ENCODE measurements at places on chromosomes 13 and 19.

DNA sequence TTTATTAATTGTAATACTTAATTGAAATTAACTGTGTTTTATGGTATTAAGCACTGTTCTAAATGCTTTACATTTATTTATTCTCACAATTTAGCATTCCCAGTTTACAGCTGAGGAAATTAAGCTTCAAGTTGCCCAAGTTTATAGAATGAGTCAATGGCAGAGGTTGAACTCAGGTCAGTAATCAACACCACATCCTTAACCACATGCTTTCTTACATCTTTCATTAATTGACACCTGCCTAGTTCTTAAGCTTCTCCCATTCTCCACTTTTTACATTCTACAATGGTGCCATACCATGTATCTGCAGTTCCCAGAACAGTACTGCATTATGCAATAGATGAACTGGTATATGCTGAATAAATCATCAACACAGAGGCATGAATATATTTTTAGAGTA, 11.7 kb upstream of the RBM26 start:
- DNase-seq: no peak

- no peak for DNase-seq
Measured at GRCh38 chr13:39875111-39875987, 219.9 kb downstream of the COG6 start.

DNA sequence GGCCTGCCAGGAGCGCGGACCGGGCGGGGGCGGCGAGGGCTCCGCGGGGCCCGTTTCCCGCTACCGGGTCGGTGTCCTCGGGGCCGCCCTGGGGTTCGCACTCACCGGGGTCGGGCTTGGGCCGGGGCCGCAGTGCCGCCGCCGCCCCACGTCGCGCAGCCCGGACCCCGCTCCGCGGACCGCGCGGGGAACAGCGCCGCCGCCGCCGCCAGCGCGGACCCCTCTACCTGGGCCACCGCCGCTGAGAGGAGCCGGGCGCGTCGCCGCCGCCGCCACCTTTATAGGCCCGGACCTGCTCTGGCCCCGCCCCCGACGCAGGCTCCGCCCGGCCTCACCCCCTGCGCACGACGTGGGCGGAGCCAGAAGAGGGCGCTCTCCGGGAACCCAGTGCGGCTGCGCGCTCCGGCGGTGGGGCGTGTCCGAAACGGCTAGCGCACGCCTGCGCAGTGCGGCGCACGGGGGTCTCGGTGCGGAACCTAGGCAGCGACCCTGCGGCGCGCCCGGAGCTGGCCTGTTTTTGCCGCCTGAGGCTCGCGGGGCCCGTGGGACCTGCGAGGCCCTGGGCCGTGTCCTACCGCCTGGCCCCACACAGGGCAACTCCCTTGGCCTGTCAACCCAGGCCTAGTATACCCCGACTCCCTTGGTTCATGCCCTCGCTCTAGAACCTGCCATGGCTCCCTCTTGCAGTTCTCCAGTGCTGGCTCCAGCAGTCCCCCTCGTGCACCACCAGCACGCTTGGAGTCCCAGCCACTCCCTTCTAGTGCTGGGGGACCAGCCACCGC, at the start of gene MKNK2:
Gene MKNK2, minus strand, starts transcription at position 254 of the 782 bp plus-strand sequence. CDS start 393 bp downstream, outside the sequence.
- peak; percentile 92 for DNase-seq

DNA sequence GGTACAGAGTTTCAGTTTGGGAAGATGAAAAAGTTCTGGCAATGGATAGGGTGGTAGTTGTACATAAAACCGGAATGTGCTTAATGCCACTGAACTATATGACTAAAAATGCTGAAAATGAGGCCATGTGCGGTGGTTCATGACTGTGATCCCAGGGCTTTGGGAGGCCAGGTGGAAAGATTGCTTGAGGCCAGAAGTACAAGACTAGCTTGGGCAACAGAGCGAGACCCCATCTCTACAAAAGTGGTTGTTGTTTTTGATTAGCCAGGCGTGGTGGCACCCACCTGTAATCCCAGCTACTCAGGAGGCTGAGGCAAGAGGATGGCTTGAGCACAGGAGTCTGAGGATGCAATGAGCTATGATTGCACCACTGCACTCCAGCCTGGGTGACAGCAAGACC, 12.8 kb downstream of the SMAD9 start:
- DNase-seq: no peak

GRCh38 chr13:29704648-29705047, 109.2 kb upstream of the SLC7A1 start:
- no peak for DNase-seq

- no peak for DNase-seq
Measured at GRCh38 chr19:46791944-46792343, 3.5 kb upstream of the SLC1A5 start.

DNA sequence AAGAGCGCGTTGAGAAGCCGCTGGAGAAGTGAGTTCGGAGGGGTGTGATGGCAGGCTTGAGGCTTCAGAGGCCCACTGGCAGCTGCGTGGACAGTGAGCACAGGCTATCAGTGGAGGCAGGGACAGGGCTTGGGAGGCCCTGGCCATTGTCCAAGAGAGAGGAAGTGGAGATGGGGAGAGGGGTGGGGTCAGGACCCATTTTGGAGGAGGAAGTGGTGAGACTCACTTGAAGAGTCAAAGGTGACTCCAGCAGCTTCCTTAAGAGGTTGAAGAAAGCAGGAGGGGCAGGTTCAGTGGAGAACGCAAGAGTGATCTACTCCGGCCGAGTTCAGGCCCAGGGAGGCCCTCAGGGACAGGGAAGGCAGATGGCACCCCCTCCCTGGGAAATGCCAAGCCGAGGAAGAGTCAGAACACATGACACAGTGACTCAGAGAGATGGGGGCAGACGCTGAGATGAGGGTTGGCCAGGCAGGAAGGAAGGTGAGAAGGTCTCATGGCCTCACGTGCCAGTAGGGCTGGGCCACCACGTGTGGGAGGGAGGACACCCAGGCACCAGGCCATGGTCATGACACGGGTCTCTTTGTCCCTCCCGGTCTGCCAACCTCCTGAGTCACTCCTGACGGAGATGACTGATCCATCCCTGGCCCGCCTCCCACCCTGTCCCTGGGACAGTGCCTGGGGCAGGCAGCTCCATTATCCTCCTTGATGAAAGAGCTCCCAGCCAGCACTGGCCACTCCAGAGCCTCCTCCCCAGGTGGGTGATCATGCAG, 10.1 kb upstream of the CD22 start:
- DNase-seq: no peak

GRCh38 chr19:35278578-35279284, 3.6 kb upstream of the HAMP start:
- no peak for DNase-seq

GRCh38 chr19:28036486-28036885, 1176.5 kb downstream of the UQCRFS1 start:
- DNase-seq: no peak

DNA sequence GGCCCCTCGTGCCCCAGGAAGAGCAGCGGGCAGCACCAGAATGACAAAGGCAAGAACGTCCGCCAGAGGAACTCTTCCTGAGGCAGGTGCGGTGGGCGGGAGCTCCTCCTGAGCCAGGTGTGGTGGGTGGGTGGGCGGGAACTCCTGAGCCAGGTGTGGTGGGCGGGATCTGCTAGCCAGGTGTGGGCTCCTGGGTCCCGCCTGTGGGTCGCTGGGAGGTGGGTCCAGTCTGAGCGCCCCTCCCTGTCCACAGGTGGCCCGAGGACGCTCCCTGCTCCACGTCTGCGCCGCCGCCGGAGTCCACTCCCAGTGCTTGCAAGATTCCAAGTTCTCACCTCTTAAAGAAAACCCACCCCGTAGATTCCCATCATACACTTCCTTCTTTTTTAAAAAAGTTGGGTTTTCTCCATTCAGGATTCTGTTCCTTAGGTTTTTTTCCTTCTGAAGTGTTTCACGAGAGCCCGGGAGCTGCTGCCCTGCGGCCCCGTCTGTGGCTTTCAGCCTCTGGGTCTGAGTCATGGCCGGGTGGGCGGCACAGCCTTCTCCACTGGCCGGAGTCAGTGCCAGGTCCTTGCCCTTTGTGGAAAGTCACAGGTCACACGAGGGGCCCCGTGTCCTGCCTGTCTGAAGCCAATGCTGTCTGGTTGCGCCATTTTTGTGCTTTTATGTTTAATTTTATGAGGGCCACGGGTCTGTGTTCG, 7.0 kb upstream of the HCN2 start:
- no peak for DNase-seq

GRCh38 chr13:50810998-50811397, 32.5 kb downstream of the DLEU7 start:
- no peak for DNase-seq

DNA sequence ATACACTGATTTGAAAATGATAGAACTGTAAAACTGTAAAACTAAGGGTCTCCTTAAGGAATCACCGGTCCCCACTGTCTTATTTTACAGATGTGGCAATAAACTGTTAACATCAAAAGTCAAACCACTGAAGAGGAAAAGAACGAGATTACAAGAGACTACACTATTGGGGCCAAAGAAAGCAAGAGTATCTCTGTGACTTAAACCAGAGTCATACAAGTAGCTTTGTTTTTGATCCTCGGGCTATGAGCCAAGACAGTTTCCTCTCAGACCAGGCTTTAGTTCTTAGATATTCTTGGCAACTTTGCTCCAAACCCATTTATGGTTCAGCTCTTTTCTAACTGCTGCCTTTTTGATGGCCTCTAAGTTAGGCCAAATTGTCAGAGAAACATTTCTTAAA, 113.8 kb downstream of the TBC1D4 start:
- no peak for DNase-seq

GRCh38 chr13:113876346-113877148, 12.7 kb upstream of the GAS6 start:
- DNase-seq: no peak

DNA sequence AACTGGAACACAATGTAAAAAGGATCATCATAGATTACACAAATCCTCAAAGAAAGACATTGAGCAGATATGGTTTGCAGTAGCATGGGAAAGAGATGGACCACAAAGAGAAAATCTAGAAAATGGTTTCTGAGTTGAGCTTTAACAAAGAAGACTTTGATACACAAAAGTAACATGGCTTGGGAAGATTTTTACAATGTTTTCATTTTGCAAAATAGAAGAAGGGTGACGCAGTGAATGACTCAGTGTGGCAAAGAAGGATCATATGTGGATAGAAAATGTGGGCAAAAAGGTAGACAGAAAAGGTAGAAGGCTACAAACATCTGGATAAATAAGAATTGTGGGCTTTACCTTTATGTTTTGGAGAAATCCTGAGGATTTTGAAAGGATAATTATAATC, 1220.5 kb downstream of the PCDH17 start:
- no peak for DNase-seq

- DNase-seq: no peak
Measured at GRCh38 chr13:40348096-40348679, 318.3 kb downstream of the FOXO1 start.

GRCh38 chr19:3154957-3155736, 19.3 kb downstream of the GNA15 start:
- DNase-seq: no peak

GRCh38 chr13:45695198-45695730, 6.9 kb upstream of the CBY2 start:
- no peak for DNase-seq

GRCh38 chr13:38570706-38571105, 116.2 kb upstream of the FREM2 start:
- no peak for DNase-seq

DNA sequence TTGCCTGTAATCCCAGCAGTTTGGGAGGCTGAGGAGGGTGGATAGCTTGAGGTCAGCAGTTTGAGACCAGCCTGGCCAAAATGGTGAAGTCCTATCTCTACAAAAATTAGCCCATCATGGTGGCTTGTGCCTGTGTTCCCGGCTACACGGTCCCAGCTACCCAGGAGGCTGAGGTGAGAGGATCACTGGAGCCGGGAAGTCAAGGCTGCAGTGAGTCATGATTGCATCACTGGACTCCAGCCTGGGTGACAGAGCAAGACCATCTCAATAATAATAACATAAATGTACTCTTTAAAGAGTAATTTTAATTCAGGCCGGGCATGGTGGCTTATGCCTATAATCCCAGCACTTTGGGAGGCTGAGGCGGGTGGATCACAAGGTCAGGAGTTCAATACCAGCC, 38.7 kb downstream of the SKA3 start:
- DNase-seq: no peak

DNA sequence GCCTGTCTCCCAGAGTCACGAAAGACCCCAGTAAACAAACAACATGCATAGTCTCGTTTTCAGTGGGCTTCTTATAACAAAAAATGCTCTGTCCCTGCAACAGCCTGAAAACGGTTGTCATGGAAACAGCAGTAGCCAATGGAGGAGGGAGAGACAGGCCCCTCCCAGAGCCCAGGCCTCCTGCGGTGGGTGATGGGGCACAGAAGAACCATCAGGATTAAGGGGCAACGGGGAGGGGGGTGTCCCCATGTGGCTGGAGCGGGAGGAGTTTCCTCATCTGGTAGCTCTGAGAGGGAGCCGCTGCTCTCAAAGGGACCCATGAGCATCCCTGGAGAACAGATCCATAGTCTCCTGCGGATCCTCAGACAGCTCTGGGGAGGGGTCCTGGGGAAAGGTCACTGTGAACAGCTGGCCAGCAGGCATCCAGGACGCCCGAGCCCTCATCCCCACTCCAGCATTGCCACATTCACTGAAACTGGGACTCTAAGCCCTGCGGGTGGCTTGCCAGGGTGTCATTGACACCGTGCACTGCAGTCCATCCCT, 37.5 kb upstream of the PNMA8B start:
- no peak for DNase-seq

GRCh38 chr13:41457589-41458186, 338 bp downstream of the RGCC start:
- no peak for DNase-seq

Measured in cortex of kidney (tissue), 1 donor.